ENCODE measurements at places on chromosomes 5 and 9.

- DNase-seq, result no peak
Measured at GRCh38 chr5:155250596-155250995, 237.0 kb downstream of the KIF4B start.

GRCh38 chr5:112957036-112957808 lies 19.4 kb upstream of the DCP2 start:
- no peak for DNase-seq

DNA sequence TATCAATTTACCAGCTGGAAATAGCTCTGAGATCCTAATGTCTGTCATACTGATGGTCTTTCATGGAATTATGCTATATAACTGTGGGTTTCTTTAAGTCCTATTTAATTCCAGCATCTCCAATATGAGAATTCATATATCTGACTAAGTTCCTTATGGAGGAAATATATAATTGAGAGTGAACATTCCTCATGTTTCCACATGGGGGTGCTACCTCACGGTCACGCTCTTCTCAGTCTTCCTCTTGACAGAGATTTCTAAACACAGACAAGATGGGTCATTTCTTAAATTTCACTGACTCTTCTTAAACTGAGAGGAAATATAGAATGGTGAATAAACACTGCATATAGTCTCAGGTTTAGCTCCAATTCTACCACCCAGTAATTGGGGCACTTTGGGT lies 212.1 kb downstream of the SLF1 start:
- no peak for DNase-seq

DNA sequence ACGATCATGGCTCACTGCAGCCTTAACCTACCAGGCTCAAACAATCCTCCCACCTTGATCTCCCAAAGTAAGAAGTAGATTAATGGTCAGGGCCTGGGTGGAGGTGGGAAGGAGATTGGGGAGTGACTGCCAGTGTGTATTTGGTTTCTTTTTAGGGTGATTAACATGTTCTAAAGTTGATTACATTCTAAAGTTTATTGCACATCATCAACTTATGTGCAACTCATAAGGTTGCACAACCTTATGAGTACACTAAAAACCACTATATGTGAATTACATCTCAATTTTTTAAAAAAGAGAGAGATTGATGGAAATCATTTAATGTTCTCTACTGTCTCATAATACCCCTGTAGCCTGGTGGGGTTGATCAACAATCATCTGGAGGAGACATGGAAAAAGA lies 218.1 kb downstream of the AOPEP start:
- DNase-seq, result no peak

DNA sequence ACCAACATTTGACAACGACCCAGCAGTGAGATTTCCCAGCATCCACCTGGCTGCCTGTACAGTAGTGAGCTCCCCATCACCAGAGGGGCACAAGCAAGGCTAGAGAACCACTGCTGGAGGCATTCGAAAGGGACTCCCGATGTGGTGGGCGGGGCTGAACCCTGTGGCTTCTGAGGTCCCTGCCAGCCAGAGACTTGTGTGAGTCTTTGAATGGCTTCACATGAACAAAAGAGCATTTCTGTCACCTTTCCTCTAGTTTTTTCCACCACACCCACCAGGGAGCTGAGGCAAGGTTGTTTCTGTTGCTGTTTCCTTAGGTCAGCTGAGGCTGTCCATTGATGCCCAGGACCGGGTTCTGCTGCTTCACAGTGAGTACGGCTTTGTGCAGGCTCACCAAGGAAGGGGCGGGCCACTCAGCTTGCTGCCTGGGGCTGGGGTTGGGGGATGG lies 15.7 kb downstream of the RGS3 start:
- DNase-seq, result no peak

DNA sequence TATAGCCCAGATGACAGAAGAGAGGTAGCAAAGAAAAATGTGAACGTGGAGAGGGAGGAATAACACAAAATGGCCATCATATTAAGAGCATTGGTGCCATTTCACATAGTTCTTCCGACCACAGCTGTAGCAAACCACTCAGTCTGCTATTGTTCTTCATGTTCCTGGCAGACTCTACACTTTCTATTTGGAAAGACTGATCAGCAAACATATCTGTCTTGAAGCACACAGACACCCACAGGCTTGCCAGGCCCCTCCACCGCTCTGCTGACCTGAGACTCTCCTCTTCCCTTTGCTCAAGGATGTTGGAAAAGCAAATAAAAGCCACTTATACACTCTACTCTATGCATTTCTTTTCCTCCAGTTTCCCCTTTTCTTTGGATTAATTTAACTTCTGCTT lies 298.0 kb downstream of the FBXL7 start:
- no peak for DNase-seq

DNA sequence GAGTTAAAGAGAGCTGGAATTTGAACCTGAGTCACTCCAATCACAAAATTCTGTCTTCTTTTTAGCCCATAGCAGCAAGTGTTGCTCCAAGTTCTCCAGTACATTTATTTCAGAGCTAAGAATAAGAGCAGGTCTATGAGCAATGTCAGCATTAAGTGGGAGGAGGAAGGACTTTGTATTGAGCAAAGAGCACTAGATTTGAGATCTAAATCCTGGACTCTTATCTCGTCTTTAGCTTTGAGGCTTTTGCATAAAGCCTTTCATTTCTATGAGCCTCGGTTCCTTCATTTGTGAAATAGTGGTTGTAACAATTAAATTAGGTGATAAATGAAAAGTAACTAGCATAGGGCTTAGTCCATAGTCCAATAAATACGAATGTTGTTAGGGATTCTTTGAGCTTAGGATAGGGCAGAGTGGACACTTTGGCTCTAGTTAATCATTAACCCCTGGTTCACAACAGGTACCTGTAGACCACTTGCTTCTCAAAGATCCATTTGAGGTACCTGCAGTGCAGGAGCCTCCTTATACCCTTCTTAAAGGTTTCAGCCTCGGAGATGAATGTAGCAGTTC lies 464.1 kb upstream of the KLF4 start:
- no peak for DNase-seq

- DNase-seq, result no peak
Measured at GRCh38 chr9:68953771-68954170, 60.1 kb downstream of the PRKACG start.

- no peak for DNase-seq
Measured at GRCh38 chr5:169697511-169697890, 60.4 kb downstream of the DOCK2 start.

GRCh38 chr9:124441291-124441690 lies 9.0 kb upstream of the ADGRD2 start:
- DNase-seq, result no peak

- no peak for DNase-seq
Measured at GRCh38 chr9:87855061-87855460, 27.6 kb upstream of the SPATA31E1 start.

GRCh38 chr5:81214848-81215247 lies 18.3 kb upstream of the CKMT2 start:
- no peak for DNase-seq

GRCh38 chr9:91062281-91062680 lies 260.7 kb downstream of the SYK start:
- DNase-seq, result no peak

DNA sequence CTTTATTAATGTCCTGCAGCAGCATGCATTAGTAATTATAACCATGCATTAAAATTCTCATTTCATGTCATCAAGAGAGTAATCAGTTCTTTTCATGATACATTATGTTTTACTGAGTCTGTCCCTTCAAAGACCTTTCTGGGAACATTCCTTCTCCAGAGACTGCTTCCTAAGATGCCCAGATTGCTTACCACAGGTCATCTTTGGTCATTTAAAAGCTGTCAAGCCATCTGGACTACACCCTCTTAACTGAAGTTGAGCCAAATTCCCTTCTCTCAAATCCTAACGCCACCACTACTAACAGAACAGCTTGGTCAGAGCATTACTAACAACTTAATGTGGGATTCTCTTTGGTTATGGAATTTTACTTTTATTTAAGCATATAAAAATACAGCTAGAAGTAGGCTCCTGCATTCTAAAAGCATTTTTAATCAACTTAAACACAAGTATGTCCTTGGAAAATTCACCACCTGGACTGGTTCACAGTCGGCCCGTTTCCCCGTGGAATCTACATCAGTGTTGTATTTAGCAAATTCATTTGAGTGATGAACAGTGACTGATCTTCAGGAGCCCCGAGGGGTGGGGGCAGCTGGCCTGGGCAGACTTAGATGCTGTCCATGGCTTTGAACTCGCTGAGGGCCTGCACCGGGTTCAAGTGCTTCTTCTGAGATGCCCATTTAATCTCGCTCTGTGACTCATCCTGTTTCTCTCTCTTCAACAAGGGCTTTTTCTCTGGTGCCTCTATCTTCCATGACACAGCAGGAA lies 92.8 kb upstream of the CCDC112 start:
- DNase-seq, result no peak

GRCh38 chr9:121353241-121354061 lies 16.6 kb downstream of the STOM start:
- peak; percentile 9 for DNase-seq

DNA sequence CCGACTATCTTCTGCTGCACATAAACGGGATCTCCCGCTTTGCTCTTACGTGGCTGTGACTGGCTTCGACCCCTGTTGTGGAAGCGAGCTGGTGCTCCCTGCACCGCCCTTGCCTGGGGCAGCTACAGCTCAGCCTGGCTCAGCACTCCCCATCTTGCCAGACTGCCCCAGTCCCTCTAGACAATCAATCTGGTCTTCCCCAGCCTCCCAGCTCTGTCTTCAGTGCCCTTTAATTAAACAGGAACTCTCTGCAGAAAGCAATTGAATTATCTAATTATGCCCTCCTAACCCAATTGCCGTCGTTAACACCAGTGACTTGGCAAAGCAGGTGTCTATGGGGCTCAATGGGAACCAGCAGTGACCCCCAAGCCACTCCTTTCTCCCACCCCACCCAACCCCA lies 18.9 kb upstream of the NTNG2 start:
- DNase-seq, result no peak

GRCh38 chr9:84818791-84819190 lies 149.3 kb downstream of the NTRK2 start:
- no peak for DNase-seq

DNA sequence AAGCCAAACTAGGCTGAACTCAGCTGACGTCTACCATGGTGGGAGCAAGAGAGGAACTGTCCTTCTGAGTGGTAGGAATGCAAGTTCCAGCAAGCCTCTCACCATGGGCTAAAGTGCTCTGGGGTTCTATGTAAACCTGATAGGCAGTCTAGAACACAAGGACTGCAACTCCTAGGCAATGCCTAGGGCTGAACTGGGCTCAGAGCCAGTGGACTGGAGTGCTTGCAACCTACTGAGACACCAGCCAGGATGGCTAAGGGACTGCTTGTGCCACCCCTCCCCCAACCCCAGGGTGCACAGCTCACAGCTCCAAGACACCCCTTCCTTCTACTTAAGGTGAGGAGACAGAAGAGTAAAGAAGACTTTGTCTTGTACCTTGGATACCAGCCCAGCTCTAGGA lies 12.1 kb upstream of the RCL1 start:
- DNase-seq, result no peak

- no peak for DNase-seq
Measured at GRCh38 chr5:135709208-135709575, 125.3 kb upstream of the SLC25A48 start.

DNA sequence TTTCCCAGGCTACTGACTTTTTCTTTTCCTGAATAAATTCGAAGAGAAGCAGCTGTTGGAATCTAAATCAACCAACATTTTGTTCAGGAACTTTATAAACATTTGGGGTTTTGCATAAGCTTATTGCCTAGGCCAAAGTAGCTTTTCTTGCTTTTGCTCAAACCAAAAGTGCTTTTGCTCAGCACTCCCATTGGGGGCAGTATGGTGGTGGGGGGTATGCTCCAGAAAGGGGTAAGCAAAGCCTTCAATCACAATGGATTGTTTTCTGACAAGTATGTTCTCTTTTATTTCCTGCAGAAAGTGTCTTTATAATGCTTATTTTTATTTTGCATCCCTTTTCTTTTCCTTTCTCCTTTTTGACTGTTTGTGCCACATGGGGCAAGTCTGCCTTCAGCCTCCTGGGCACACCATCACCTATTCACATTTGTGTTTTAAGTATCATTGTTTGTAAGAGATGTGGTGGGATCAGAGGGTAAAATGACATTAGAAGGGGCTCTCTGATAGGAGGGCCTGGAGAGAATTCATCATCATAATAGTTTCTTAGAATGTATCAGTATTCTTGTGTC lies 86.0 kb downstream of the PRDM6 start:
- no peak for DNase-seq

- no peak for DNase-seq
Measured at GRCh38 chr5:179777909-179778308, 15.9 kb upstream of the LTC4S start.

DNA sequence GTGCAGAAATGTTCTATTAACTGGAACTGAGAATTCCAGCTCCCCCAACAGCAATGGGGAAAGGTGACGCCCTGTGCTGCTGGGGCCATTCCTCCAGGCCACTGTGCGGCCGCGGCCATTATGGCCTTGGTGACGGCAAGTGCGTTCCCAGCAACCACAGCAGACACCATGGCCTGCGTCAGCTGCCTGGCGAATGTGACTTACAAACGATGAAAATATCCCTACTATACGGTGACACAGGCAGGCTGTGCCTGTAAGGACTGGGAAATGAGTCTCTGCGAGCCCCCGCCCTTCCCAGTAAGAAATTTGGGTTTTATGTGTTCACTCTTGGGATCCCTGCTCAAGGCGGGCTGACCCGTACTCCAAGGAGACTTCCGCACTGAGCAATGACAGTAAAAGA lies 20.6 kb downstream of the CLPTM1L start:
- DNase-seq, result no peak

GRCh38 chr9:91071184-91071990 lies 269.8 kb downstream of the SYK start:
- DNase-seq, result peak; percentile 15

- no peak for DNase-seq
Measured at GRCh38 chr9:14908295-14909180, 1.7 kb downstream of the FREM1 start.

DNA sequence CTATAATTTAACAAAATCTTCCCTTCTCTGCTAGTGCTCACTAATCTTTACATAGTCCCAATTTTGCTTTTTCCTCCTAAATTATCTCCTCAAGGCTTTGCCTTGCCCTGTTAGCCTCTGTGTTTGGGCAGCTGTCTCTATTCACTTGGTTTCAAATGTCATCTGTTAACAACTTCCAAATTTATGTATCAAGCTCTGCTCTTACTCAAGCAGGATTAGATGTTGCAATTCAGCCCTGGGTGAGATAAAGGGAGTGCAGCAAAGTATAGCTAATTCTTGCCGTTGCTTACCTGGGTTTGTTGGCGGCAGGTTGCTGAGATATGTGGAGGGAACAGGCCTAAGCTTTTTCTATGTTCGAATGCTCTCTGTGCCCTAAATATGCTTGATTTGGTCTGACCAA lies 483.8 kb downstream of the DMAC1 start:
- DNase-seq, result no peak

Data from stimulated activated CD4-positive, alpha-beta T cell treated with anti-CD3 and anti-CD28 coated beads, Interleukin-1b, Interleukin-23, amount 100 ng/mL, for 1 hour (primary cell).